ENCODE measurements at places on chromosomes 12 and 14.

DNA sequence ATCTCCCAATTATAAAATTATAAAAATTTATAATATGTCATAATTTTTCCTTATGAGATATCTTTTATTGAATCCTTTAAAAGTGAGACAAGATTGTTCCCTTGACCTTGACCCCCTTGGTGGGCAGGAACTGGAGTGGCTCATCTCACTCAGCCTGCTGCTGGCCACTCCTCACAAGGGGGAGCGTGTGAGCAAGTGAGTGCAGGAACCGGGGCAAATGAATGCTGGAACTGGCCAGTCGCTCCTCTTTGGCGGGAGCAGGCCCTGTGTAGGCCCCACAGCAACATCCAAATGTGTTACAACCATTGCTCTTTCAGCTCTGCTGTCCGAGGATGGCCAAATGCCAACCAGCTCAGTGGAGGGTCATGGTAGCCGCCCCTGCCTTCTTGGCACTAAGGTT lies 178.8 kb downstream of the ETNK1 start:
- no peak for DNase-seq

- peak; percentile 90 for DNase-seq
Measured at GRCh38 chr12:2034633-2035430, 18.0 kb upstream of the CACNA1C start.

DNA sequence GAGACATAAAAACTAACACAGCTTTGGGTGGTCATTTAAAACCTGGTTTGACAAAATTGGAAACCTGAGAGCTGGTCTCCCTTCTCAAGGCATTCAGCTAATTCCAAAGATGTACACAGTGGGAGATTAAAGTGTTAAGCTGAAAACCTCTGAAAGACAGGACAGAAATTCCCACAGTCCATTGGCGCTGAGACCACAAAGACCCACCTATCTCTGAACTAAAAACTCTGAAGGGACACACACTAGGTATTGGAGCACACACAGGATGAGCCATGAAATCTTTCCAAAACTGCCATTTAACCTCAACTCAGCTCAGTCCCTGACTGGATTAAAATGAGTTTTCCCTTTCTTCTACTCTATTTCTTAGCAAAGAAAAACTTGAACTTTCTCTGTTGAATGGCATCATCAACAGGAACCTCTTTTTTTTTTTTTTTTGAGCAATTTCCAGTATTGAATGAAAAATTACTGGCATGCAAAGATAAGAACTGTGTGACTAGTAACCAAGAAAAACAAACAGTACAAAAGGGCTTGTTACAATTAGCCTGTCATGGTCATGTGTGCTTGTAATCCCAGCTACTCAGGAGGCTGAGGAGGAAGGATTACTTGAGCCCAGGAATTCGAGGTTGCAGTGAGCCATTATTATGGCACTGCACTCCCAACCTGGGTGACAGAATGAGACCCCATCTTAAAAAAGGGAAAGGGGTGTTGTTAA lies 82.4 kb downstream of the IPO8 start:
- DNase-seq: no peak

DNA sequence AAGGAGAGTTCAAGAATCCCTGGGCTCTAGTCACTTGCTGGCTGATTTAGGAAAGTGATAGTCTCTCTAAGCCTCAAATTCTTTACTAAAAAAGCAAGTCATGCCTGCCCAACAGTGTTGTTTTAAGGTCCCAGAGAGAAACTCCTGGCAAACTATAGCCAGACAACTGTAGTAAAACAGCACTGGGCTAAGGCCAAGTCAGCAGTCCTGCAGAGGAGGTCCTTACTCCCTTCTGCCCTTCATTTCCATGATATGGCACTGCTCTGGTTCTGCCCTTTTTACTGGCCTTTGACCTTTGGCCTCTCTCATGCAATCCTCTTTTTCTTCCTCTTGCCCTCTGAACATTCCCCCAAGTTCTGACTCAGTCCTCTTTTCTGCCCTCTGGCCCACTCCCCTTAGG lies 74.9 kb downstream of the VWF start:
- DNase-seq: no peak

GRCh38 chr14:70646705-70647104 lies 5.0 kb downstream of the TTC9 start:
- DNase-seq: no peak
